ENCODE measurements at places on chromosomes 4 and X.

DNA sequence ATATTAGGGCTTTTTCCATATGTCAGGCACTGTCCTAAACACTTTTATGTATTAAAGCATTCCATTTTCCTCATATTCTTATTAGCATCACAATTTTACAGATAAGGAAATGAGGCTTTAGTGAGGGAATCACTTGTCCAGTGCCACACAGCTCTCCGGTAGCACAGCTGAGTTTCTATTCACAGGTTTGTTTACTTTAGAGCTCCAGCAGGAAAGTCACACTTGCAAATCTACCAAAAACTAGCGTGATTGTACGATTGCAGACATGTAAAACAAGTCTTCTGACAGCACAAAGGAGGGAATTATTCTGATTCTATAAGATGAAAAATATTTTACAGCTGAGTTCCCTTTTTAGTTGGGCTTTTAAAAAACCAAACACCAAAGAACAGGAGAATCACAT is 472.1 kb downstream of the TMA16 start:
- no peak for DNase-seq

- no peak for DNase-seq
These were observed 13.3 kb downstream of the SLC2A9 start for GRCh38 chr4:10007793-10008608.

- no peak for DNase-seq
These were observed at the start of gene MTTP for GRCh38 chr4:99574530-99575324. Gene MTTP (plus strand): TSS chr4:99574824. CDS start chr4:99574910, 86 bp downstream.

DNA sequence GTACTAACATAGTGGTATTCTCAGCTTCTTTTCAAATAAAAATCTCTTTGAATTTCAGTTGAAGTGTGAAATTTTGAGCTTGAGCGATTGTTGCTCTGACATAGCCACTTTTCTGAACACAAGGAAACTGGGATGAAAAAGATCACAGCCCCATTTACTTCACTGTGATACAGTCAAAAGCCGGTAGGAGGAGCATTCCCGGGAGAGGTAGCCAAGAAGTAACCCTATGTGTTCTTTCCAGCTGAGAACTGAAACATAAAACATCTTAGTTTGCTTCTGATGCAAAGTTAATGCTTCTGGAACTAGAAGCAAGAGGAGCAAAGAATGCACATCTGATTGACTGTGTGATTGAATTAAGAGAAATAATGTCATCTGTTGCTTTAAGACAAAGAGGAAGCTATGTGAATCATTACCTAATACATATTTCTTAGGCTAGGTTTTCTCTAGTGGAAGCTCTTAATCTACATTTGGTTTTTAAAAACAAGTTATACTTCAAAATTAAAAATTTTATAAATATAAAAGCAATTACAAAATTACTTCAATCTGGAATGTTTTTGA is 88.3 kb upstream of the UNC5C start:
- DNase-seq, result no peak

Data from AG09309 (cell line).